ENCODE measurements at places on chromosomes 16 and 17.

DNA sequence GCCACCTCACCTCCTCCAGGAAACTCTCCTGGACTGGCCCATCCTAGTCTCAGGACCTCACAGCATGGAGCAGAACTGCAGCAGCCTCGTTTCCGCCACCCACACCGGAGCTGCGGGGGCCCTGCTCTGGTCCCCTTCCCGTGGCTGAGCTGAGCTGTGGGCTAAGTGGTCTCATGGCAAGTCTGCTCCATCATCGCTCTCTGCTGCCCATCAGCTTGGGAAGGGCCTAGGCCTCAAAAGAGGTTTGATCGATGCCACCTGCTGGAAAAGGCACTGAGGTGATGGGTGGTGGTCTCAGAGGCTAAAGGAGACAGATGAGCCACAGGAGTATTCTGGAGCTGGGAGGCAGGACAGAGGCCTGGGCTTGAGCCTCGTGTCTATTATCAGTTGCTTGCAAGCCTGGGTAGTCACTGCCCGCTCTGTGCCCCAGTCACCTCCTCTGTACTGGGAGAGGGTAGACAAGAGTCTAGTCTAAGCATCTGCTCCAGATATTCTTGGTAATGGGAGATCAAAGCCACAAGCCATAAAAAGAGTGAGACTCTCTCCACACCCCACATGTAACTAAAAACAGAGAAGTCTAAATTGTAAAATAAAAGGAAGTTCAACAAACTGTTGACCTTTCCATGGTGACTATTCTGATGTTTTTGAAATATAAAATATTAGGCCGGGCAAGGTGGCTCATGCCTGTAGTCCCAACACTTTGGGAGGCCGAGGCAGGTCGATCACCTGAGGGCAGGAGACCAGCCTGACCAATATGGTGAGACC, 1.6 kb downstream of the ITGAE start:
- no peak for DNase-seq

- DNase-seq, result peak; percentile 44
Measured at GRCh38 chr16:6602405-6602804, 730.2 kb upstream of the RBFOX1 start.

- no peak for DNase-seq
Measured at GRCh38 chr17:58250344-58251011, 12.1 kb downstream of the LPO start.

DNA sequence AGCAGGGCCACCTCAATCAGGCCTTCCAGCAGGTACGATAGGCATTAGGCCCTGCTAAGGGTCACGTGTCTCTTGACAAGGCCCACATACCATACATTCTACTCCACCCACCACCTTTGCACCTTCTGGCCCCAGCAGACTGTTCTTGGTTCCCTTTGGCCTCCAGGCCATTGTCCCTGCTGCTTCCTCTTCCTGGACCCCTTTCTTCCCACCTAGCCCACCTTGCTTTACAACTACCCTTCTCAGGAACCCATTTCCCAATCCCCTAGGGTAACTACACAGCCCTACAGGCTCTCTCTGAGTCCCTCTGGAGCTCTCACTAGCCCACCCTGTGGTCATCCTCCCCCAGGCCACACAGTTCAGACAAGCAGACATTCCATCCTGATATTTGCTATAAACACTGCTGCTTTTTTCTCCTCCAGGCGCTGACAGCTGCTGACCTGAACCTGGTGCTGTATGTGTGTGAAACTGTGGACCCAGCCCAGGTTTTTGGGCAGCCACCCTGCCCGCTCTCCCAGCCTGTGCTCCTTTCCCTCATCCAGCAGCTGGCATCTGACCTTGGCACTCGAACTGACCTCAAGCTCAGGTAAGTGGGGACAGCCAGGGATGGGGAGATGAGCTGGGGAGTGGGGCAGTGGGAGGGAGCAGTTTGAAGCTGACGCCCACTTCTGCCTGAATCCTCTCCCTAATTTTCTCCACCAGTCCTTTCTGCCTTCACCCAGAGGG, 1.4 kb upstream of the NRN1L start:
- DNase-seq, result no peak

DNA sequence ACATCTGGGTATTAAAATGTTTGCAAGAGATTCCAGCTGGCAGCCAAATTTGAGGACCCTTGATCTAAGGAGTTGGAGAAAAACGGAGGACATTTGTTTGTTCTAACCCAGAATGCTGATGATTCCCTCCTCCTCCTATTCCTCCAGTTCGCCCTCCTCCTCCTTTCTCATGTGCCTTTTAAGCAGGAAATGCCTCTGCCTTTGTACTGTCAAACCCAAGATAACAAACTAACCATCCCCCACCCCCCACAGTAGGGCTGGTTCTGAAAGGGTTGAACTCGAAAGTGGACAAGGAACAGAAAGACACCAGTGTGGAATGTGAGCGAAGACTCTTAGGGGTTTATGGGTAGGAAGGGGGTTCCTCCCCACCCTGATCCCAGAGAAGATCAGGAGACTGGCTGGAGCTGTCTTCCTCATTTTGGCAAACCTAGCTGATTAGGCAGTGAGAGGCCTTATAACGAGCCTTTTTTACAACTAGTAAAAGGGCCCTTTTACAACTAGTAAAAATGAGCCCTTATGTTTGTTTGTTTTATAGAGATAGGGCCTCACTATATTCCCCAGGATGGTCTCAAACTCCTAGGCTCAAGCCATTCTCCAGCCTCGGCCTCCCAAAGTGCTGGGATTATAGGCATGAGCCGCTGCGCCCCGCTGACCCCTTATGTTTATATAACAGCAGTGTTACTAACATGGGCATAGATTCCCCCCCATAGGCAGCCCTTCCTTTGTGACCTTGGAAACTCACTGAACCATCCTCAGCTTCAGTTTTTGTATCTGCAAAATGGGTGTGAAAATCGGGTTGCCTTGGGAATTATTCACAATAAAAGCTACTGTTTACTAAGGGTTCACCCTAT, 975 bp downstream of the CHD9 start:
- DNase-seq, result peak; percentile 32

GRCh38 chr16:11105038-11105903, 150.7 kb downstream of the SOCS1 start:
- peak; percentile 52 for DNase-seq

DNA sequence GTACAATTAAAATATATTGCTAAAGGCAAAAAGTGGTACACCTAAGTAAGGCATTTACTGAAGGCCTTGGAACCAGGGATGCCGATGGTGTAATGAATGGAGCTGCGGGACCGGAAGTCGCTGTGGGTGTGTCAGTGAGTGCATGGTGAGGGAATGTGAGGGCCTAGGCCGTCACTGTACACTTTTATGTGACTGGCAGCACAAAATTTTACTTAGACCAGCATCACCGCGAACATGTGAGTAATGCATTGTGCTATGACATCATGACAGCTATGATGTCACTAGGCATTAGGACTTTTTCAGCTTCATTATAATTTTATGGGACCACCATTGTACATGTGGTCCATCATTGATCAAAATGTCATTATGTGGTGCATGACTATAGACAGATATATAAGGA, 14.7 kb downstream of the ALOX15B start:
- DNase-seq, result no peak

DNA sequence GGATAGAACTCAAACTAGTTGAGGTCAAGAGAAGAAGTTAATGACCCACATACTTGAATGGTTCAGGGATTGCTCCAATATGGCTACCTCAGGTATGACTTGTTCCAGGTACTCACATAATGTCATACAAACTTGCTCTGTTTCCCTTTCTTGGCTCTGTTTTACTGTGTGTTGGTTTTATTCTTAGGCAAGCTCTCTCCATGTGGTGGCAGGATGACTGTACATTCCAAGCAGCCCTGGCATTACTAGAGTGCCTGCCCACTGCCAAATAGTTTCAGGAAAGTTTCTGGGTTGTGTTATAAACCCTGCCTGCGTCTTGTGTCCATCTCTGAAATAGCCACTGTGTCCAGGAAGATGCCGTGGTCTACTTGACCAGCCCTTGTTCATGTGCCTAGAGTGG, 476.8 kb downstream of the SHISA9 start:
- no peak for DNase-seq

DNA sequence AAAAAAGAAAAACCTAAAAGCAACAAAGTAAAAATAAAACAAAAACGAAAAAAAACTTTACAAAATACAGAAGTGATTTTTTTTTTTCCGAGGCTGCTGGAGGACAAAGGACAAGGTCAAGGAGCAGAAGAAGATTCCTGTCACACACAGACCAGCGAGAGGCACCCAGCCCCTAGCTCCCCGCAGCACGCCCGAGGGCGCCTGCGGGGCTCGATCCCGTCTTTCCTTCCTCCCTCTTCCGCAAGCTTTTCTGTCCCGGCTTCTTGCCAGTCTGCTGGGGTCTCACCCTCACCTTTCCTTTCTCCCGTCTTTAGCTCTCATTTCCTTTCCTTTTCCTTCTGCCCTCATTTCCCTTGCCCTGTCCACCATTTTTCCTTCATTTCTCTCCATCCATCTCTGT, 66.1 kb upstream of the DNAH17 start:
- DNase-seq, result no peak

DNA sequence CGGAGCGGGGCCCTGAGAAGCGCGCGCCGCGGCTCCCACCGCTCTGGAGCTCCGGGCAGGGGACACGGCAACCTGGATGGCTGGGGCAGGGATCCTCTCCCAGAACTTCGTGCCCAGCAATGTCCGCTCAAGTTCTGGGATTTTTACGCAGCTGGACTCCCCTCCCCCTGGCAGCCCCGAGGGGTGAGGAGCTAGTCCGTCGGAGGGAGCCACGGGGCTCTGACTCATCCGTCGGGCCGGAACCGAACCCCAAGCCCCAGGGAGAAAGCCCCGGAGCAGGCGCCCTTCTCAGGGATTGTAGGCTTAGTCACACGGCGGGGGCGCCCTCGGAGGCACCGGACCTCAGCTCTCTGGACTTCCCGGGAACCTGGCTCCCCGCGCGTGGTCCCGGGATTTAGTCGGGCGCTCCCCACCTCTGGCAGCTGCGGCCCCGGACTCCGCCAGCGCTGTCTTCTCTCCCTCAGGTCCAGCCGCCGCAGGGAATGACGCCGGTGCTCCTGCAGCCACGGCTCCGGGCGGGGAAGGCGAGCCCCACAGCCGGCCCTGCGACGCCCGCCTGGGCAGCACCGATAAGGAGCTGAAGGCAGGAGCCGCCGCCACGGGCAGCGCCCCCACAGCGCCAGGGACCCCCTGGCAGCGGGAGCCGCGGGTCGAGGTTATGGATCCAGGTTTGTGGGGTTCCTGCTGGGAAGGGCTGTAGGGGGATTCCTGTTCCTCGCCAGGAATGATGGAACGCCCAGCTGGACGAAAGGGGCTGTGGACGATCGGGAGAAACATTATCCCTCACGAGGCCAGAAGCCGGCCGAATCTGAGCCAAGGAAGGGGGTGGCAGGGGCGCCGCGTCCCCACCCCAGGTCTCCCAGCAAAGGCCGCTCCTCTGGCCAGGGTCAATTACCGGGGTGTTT, 830 bp downstream of the SPHK1 start:
- DNase-seq, result no peak

DNA sequence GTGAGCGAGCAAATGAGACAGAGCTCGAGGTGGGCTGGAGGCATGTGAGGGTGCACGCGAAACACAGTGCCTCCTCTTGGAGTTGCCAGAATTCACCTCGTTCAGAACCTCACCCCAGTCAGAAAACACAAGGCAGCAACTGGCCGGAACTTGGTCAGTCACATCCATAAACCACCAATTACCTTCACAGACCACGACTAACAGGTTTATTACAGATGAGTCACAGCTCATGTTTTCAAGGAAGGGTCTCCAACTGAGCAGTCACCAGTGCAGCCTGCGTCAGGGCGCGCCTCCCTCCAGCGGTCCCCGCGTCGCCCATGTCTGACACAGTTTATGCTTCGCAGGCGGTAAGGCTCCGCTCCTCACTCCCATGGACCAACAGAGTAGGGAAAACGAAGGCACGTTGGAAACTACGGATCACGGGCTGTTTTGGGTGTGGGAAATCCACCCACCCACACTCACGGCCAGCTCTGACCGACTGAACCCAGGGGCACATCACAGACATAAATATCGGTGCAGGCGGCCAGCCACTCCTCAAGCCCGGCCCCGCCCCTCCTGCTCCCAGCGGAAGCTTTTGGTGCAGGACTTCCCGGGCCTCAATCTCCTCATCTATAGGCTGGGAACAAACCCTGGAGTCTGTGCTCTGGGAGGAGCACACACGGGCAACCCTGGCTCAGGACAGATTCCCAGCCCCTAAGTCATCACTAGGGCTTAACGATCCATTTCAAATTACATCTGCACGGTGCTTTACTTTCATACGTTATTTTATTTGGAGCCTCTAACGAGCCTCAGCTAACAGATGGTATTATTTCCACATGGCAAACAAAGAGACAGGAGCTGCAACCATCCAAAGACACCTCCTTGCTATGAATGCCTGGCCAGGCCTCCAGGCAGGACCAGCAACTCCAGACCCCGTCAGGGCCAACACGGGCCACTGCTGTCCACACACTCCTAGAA, 126.3 kb downstream of the ZNF778 start:
- DNase-seq, result peak; percentile 8

DNA sequence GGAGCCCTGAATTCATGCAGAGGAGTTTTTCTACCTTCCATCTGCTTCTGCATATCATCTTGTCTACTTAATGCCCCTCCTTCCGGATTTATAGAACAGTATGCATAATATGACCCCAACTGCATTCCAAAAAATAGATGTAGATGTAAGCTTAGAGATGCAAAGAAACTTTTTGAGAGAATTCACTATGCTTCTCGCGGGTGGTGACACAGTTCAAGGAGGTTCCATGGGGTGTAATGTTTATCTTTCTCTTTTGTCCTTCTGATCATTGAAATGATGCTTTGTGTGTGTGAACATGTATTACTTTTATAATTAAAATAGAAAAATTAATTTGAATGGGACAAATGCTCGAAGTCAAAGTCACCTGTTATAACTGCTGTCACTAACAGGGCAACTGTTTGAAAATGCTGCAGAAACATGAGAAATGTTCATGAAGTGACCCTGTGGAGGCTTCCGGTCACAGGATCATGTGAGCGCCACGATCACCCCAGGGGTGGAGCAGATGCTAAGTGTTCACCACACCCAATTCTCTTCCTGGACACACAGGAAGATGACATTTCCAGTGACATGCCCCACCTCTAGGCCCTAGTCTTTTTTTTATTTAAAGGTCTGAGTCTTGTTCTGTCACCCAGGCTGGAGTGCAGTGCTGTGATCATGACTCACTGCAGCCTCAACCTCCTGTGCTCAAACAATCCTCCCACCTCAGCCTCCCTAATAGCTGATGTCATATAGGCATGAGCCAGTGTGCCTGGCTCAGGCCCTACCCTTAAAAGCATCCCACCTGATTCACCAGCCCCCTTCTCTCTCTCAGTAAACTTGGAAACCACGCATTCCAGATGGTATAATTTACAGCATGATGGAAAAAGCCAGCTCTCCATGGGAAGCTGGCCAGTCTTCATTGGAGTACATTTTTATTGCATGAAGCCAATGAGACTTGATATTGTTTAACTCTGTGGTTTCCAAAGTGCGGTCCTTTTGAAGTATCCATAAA, 21.0 kb upstream of the AGRP start:
- peak; percentile 2 for DNase-seq

GRCh38 chr16:47317465-47318240, 143.2 kb downstream of the ITFG1 start:
- no peak for DNase-seq

- no peak for DNase-seq
Measured at GRCh38 chr16:85833219-85833920, 33.9 kb downstream of the COX4I1 start.

GRCh38 chr16:64417711-64418227, 704.1 kb downstream of the CDH11 start:
- DNase-seq, result peak; percentile 35

All from DMS79 treated with DMSO at 0.1 percent for 48 hours (cell line).